Hindlimb muscle (tissue), 1 donor: ENCODE measurements at places on chromosomes 1 and 21. TPM values are rescaled to one million over a fixed set of nuclear protein-coding genes. Genes with fewer than 3 reads are reported as not detected.

AGT gene
- polyA plus RNA-seq = 17.9 TPM

SPRR1B gene
- polyA plus RNA-seq = 0.37 TPM

DNA sequence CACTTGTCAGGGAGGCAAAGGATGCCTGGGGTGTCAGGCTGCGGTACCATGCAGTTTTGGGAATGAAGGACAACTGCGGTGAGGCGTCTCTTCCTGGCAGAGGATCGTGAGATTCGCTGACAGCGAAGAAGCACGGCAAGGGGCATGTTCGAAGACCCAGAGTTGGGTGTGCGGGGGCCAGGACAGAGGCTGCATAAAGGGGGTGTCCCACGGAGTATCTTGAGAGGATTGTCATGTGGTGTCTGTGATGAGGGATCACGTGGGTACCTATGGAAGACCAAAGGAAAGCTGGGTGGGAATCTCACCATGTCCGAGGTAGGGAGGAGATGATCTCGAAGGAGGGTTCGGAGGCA, 372 bp downstream of the SLC25A44 start:
- DNase-seq = no peak

- no peak for DNase-seq
These were observed 1.1 kb downstream of the CRCT1 start for GRCh38 chr1:152515434-152515783.

- no peak for DNase-seq
These were observed 10.8 kb upstream of the SHISA4 start for GRCh38 chr1:201877877-201878401.

DNA sequence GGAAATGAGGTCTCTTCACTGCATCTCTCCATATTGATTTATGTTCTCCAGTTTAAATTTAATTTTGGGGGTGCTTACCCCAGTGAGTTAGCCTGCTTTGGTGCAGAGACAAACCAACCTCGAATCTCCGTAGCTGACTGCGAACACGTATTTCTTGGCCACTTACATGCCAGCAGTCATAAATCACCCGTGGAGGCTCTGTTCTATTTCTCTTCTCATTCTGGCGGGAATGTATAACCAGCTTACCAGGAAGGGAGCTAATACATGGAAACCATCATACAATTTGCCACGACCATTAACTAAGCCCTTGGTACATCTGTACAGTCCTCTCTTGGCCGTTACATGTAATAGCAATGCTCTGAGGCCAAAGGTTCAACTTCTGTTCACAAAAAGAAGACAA, 148.0 kb downstream of the PLA2G4A start:
- DNase-seq = no peak
